ENCODE measurements at places on chromosomes 5 and 9.

DNA sequence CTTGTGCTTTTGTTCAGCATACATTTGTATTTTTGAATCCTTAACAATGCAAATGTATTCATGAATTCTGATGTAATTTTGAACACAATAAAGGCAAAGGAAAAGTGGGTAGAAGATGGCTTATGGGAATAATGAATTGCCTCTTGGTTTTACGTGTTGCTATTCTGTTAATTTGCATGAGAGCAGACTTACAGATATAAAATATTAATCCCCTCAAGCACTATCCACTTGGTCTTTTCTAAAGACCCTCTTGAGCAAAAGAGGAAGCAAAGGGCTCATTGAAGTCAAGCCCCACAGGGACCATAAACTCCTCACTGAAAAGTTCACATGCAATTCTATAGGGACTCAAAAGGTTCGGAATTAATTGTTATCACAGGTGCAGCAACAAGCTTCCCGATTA, 51.9 kb downstream of the OSTF1 start:
- DNase-seq: no peak

DNA sequence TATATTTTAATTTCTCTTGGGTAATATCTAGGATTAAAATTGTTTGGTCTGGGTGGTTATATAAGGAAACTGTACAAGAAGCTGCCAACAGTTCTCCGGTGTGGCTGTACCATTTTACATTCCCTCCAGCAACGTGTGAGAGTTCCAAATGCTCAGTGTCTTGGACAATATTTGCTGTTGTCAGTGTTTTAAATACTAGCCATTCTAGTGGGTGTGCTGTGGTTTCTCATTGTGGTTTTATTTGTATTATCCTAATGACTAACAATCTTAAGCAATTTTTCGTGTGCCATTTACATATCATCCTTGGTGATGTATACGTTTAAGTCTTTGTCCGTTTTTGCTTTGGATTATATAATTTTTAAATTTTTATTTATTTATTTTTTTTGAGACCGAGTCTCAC, 34.0 kb downstream of the TNFSF15 start:
- no peak for DNase-seq

DNA sequence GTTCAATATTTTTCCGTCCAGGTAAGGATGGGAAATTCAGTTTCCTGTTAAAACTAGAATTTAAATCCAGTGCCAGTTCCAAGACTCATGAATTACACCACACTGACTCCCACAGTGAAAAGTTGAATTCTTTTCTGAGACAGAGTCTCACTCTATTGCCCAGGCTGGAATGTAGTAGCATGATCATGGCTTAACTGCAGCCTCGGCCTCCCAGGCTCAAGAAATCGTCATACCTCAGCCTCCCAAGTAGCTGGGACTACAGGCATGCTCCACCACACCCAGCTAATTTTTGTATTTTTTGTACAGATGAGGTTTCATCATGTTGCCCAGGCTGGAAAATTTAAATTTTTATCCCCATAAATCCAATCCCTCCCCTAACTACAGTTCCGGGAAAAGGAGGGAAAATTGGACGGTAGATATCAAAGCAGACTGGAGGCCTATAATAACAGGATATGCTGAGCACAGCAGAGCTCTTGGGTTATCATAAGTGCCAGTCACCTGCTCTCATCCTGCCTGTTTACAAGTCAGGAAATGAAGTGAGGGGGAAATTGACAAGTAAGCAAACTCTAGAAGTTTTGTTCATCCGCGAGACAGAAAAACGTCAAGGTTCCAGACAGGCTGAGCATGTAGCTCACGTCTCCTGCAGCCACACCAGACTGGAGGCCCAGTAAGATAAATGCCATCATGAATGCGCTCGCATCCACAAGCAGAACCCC, 105.7 kb downstream of the UGCG start:
- no peak for DNase-seq

- DNase-seq: no peak
These were observed 48.6 kb downstream of the AMBP start for GRCh38 chr9:114029311-114030170.

DNA sequence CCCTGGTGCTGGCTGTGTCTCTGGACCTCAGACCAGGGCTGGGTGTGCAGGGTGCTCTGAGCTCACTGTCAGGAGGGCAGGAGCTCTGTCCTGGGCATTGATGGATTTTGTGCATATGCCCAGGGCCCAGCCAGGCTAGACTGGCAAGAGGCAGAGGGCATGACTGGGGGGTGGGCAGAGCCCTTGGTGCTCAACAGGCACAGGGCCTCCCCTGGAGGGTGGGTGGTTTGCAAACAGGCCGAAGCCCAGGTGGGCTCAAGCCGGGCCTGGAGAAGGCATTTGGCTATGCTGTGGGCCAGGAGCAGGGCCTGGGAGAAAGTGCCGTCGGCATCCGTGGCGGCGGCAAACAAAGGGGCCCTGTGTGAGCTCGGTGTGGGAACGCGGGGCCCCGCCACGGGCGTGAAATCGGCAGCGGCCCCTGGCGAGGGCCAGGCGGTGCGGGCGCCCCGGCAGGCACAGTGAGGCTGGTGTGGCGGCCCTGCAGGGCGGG, 1.9 kb upstream of the NRARP start:
- DNase-seq: no peak

DNA sequence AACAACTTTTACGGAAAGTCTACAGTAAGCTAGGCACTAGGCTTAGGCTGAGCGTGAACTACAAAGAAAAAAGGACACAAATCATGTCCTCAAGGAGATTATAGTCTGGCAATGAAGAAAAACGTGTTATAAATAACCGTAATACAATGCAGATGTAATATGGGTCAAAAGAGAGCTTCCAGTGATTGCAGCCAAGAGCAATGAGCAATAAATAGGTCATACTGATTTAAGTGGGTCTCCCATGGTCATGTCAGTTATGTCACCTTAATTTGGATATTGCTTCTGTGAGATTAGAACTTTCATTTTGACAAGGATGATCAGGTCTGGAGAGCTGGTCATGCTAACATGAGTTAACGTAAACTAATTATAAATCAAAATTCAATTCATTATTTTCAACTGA, 158.6 kb upstream of the GNA14 start:
- DNase-seq: no peak

DNA sequence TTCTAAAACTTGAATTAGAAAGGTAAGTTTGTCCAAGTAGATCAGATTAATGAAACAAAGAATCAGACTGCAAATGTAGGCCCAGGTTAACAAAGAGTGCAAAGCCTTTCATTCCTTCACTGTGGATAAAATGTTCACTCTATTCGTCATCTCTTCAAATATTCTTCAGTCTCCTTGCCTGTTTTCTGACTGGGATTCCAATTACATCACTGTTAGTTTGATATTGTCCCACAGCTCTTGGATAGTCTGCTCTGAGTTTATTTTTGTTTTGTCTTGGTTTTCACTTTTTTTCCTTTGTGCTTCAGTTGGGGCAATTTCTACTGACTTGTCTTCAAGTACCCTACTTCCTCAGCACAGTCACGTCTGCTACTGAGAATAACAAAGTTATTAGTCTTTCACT, 38.5 kb upstream of the GZMA start:
- DNase-seq: no peak

- no peak for DNase-seq
These were observed 39.7 kb upstream of the HMGCS1 start for GRCh38 chr5:43352915-43353314.

- no peak for DNase-seq
These were observed 200.4 kb downstream of the CEMIP2 start for GRCh38 chr9:71567890-71568289.

DNA sequence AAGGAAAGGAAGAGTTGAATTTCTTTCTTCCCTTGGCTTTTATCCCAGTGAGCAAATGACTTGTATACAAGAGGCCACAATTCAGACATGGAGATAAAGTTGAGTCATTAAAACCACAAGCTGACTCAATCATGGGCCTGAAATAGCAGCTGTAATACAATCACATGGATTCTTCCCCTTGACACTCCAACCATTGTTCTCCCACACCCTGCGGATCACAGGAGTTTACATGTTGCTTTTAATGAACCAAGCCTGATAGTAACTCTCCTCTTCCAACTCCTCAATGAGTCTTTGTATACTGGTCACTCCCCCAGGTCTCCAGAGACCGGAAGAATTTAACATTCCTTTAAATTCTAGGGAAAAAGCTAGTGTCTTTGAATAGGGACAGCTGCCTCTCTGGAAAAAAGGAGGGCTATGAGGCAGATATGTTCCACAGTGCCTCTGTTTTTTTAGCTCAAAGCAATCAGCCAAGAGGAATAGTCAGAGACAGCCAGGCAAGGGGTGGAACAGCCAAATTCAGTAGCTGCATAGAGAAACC, 32.4 kb downstream of the PCDHGC5 start:
- no peak for DNase-seq

DNA sequence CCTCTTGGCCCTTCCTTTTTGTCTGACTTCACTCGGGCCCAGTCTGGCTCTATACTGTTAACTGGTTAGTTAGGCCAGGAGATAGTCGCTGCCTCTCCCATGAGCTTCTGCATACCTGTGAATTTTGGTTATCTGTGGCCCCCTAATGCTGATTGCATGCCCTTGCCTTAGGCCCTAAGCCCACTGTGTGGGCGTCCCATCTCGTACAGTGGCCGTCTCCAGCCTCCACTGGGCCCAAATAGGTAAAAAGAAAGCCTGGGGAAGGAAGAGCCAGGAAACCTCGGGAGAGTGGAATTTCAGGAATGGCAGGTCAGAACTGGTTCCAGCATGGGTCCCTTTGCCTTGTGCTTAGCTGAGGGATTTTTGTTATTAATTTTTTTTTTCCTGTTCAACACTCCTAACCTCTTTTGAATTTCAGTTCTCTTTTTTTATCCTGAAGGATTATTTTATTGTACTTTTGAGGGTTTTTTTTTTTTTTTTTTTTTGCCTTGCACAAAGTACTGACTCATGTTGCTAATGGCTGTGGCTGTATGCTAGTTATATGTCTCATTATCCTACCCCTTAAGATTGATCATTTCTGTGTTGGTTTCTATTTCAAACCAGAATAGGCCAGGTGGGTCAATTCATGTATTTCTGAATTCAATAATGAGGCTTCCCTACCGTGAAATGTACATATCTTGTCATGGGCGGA, 3.4 kb downstream of the PRRC2B start:
- DNase-seq: no peak

DNA sequence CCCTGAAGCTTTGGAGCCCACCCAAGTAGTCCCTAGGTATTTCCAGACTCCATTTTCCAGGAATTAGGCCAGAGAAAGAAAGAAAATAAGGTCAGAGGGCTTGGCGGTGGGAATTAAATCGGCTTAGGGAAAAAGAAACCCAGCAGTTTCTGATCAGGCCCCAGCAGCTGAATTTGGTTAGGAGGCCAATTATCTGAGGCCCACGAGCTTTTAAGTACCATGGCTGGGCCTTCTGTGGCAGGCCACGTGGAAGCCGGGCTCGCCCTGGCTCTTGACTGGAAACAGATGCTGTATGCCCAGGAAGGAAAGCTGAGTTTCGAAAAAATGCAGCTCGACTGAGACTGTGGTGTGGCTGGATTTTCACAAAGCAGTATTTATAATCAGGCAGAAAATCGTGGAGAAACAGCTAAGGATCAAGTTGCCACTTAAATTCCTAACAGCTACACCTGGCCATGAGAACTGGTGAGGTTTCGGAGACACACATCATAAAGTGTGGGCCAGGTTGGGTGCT, 75.1 kb upstream of the PANK3 start:
- no peak for DNase-seq

Data from cortex of kidney (tissue), 1 donor.